Gastrocnemius medialis (tissue), 4 donors: ENCODE measurements at places on chromosomes 11 and 22. TPM values are rescaled to one million over a fixed set of nuclear protein-coding genes. Genes with fewer than 3 reads are reported as not detected.

Gene PAAF1
- 5.7 TPM for total RNA-seq

Gene TSPAN32
- total RNA-seq, result not detected

- no peak for DNase-seq
Measured at GRCh38 chr22:27127911-27128310, 470.5 kb downstream of the MIAT start.

DNA sequence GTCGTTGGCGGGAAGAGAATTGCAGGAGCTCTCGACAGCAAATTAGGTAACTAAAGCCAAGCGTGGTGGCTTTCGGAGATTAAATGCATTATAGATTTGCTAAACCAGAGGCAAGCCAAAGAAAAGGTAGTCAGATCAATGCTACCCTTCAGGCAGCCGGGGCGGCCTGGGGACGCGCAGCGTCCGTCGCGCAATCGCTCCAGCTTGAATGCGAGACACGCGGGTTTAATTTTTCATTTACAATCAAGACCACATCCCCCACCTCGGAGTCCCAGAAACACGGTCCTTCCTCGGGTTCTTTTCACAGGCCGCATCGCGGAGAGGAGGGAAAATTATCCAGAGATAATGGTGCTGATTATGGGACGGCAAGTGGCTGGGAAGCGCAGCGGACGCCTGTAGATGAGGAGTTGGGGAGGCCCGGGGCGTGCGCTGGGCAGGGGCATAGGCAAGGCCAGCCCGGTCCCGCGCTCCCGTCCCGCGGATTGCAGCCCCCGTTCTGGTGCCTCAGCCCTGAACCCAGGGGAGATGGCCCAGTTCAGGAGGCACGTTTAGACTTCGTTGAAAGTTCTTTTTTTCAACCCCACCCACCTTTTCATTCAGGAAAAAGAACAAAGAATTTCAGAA is 350.4 kb downstream of the CADM1 start:
- DNase-seq, result no peak
